ENCODE measurements at places on chromosomes 12 and 14.

DNA sequence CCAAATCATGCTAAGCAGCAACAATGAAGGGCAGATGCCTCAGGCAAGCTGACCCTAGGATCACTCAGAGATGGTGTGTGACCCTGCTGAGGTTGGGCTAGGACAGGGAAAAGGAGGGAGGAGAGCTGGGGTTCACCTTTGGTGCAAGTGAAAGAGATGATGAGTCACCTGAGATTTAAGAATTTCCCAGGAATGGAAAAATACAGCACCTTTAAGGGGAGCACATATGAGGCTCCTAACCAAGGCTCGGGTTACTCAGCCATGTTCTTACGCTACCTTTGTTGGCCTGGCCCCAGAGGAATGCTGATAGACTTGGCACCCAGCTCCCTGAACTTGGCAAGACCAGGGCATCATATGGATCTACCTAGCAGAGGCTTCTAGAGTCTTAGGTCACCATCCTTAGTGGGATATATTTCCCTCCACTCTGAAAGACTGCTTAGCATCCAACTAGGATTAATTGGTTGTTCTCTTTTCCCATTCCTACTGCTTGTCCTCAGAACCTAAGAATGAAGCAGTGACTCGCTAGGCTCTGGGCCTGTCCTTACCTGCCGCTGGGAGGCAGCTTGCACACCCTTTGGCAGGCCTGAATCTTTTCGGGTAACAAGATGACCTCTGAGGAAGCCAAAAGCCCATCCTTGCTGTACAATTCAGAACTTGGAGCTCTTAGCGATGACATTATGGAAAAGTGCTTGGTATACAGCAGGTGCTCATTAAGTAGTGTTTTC, 4.0 kb upstream of the NAA25 start:
- DNase-seq, result no peak

DNA sequence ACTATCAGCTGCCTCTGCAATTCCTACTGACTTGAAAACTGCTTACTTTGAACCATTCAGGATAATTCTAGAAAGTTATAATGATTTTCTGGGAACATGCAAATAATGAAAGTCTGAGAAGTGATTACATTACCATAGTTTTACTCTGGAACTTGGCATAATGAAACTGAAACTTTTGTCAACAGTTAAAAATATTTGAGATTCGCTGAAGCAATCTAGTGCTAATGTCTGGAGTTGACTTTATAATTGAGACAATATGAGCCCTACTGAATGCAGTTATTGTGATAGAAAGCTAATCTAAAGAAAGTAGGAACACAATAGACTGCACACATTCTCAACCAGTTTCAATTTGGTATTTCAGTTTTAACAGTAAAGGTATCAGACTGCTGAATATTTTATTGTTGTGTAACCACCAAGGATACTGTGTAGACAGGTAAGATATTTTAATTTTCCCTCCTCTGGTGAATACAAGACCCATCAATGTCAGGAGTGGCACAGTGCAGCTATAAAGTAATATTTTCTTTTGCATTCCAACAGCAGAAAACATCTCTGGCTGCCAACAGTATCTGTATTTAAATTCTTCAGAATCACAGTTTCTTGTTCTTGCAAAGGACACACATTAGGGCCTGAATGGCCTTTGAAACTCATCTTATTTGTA, 483.5 kb downstream of the ATP23 start:
- DNase-seq, result no peak

DNA sequence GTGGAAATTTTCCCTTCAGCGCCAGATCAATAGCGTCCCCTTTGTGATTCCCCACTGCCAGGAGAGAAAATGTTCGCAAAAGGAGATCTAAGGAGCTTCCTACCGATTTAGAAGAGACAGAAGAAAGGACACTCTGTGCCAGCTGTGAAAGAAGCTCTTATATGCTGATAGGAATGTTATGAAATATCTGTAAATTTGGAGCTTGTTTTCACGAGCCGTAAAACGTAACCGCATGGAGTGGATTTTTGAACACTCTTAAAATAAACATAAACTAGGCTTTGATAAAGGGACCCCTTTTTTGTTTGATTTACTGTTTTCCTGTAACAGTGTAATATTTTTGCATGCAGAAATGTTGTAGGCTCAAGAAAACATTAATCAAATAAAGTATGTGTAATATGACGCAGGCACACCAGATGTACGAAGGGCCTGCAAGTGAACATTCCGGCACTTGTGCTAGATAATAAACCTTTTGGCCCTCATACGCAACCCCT, 346.8 kb downstream of the ETNK1 start:
- DNase-seq, result no peak

- no peak for DNase-seq
Observed at GRCh38 chr12:53852061-53852460, 86.6 kb upstream of the HOXC13 start.

- no peak for DNase-seq
Observed at GRCh38 chr14:69703047-69704039, 63.6 kb upstream of the SRSF5 start.

DNA sequence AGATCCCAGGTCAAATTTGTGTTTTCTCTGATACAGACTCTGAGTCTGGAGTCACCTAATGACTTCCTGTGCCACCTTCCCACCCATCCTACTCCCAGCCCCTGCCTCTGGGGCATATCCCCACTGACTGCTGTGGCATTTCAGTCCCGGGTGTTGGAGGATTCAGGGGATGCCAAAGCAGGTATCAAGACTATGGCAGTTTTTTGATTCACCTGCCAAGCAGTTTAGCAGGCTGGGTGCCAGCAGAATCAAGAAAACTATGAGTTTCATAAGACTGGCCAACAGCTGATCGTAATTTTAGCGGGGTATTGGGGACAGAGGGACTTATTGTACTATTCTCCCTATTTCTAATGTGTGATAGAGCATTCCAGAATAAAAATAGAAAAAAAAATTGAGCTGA, 4.6 kb downstream of the PLEKHH1 start:
- no peak for DNase-seq

DNA sequence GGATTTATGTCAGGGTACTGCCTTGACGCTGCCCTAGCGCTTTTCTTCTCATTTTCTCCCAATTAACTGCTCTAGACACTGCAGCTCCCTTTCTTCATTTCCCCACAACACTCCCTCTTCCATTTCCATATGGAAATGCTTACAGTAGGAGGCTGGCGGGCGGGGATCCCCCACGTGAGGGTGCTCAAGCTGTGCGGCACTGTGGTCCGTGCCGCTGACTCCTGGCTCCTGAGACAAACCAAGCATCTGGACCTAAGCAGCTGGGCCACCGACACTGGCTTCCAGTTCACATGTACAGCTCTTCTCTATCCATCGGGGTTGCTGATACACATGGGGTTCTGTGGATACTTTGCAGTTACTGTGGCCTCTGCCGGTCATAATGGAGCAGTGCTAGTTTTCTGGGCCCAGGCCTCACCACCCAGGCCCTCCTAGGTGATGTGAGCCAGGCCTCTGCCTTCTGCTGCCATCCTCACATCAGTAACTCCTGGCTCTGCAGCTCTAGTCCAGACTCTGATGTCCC, 20.2 kb downstream of the TCHP start:
- no peak for DNase-seq

DNA sequence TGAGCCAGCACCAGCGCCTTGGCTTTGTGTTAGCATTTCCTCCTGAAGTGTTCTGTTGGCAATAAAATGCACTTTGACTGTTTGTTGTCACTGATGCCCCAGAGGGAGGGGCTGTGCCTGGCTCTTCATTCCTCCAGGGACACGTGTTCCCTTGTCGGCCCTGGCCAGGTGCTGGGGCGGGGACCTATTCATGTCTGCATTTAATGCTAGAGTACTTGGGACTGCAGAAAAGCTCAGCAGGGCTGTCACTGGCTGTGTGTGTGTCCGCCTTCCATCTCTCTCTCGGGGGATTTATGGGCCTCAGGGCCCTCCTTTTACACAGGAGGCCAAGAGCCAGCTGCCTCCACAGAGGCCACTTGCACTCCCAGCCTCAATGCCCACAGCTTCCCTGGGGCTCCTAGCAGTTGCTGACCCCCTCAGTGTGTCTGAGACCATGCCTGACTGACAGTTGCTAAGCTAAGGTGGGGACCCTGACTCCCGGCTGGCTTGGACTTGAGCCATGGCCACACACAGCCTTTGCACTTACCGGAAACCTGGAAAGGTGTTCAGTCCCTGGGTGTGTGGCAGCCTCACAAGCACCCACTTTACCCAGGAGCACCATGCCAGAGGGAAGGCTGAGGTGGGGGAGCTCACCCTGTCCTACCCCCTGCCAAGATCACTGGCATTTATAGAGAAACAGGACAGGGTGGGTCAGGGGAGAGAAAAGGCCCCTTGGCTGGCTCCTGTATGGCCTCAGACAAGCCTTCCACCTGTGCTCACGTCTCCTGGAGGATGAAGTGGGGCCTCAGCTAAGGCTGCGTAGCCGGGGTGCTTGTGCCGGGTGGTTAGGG, 27.8 kb downstream of the HIP1R start:
- peak; percentile 8 for DNase-seq

GRCh38 chr12:63064080-63064479, 86.9 kb downstream of the AVPR1A start:
- DNase-seq, result no peak

- DNase-seq, result no peak
Observed at GRCh38 chr12:1424674-1425395, 169.5 kb downstream of the FBXL14 start.

DNA sequence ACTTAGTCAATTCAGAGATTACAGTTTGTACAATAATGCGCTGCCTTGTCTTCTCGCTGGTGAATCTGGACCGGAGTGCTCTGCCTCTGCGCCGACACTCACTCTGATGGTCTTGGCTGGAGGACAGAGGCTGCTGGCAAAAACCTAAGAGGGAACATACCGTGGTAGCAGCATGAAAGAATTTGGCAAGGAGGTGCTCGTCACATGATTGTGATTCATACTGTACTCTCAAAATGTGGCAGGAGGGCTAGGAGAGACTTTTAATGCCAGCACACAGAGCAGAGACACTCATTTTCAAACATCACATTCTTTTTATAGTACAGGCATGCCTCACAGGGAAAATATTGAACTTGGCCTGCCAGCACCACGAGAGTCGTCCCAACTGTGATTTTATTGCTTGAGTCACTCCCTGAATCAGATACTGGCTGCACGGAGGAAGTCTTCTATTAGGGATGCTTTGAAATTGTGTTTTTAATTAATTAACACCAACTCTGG, 67.8 kb downstream of the HMGA2 start:
- no peak for DNase-seq

DNA sequence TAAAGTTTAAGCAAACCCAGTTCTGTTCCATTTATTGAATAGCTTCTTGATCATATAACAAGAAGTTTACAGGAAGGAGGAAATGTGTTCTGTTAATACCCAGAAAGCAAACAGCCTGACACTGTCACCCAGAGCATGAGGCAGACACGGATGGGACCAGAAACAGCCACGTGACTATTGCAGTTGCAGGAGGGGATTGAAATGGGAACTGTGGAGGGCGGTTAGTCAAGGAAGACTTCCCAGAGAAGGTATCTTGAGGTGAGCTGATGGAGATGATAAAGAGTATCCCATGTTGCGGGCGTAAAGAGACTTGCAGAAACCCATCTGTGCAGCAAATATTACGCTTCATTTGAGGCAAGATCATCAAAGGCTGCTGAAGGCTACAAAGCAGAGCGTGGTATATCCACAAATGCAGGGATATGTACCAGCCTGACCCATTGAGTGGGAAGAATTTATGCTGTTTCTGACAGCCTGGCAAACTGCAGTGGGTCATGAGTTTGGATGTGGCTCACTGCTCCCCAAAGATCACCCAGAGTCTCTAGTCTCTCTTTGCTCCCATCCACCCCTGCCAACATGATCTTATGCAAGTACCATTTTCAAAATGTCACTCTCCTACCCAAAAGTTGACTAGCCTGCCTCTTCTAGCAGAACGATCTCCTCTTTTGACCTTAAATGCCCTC, 20.7 kb downstream of the KRT76 start:
- no peak for DNase-seq

DNA sequence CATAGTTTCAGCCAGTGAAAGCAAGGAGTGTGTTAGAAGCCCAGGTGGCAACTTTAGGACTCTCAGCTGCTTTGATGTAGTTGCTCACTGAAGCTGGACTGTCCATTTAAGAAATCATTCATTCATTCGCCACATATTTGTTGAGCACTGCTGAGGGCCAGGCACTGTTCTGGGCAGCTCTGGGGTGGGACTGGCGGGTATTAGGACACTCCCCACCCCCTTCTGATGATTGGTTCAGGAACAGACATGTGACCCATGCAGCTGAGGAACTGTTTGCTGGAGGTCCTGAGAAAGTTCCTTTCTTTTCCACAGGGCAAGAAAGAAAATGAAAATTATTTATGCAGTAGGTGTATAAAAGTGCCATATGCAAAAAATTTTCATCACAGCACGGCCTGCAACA, 70.3 kb upstream of the CHST11 start:
- no peak for DNase-seq

DNA sequence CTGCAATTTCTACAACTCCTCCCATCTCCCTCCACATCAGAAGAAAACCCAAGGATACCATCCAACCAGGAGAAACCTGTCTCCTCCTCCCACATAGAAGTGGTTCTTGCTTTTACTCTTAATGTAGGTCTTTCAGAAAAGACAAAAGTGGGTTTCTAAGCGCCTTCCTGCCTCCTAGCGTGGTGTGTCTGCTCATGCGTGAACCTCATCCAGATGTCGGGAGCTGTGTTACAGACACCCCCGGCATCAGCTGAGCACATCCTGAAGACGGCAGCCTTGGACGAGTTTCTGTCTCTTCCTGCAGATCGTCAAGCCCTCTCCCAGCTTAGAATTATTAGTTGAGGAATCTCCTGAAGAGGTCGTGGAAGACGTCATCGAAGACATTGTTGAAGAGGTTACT, 9.5 kb downstream of the LRRC43 start:
- no peak for DNase-seq

Data from NCI-H1105 (cell line).